Activated B cell treated with CpG ODN at 0.5 μM for 24 hours (primary cell): ENCODE measurements at places on chromosomes 5 and 9. TPM values are rescaled to one million over a fixed set of nuclear protein-coding genes. Genes with fewer than 3 reads are reported as not detected.

GRCh38 chr5:10149911-10150310 is 99.8 kb downstream of the ATPSCKMT start:
- DNase-seq: no peak

DNA sequence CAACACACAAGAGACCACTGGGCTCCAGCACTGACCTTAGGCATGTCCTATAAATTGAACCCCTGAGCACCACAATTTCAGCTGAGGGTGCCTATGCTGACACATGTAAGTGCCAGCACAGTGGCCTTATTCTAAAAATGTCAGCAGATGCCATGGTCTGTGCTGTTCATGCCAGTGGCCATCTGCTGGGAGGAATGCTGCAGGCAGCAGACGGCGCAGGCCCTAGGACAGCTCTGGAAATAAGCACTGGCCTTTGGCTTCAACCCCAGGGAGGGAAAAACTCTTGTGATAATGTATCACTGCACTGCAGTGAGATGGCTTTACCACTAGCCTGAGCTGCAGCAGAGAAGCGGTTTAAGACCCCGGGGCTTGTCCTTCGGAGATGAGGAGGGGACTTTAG is 98.5 kb downstream of the SYK start:
- DNase-seq: no peak

GRCh38 chr5:61586096-61587084 is 254.3 kb downstream of the ZSWIM6 start:
- no peak for DNase-seq

GRCh38 chr5:10548418-10549122 is 15.3 kb upstream of the ANKRD33B start:
- DNase-seq: no peak

DNA sequence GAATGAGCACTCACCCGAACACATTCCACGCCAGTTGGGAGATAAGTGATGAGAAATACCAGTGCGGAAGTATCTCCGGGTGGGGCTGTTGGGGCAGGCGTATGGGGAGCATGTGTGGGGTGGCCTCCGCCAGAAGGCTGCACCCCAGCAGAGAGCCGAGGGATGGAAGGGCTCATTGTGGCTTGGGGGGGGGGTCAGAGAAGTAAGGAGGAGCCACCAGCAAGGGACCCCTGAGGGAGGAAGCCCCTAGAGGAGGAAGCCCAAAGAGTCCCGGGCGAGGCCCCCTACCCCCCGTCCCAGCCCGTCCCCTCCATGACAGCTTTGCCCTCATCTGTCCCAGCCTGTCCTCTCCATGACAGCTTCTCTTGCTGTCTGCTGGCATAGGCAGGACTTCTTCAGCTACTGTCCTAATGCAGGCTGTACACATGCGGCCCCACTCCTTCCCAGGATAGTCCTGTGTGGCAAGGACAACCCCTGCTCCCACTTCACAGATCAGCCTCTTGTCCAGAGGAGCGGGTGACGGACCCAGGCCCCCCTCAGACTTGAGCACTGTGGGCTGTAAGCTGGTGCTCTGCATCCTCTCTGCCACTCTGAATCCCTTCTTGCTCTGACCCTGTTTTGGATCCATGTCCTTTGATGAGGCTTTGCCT is 239.6 kb downstream of the CACNA1B start:
- no peak for DNase-seq

- no peak for DNase-seq
These were observed 175.6 kb downstream of the SPATA31D1 start for GRCh38 chr9:82164159-82164558.

GRCh38 chr5:149700347-149700746 is 29.8 kb upstream of the PPARGC1B start:
- DNase-seq: no peak

DNA sequence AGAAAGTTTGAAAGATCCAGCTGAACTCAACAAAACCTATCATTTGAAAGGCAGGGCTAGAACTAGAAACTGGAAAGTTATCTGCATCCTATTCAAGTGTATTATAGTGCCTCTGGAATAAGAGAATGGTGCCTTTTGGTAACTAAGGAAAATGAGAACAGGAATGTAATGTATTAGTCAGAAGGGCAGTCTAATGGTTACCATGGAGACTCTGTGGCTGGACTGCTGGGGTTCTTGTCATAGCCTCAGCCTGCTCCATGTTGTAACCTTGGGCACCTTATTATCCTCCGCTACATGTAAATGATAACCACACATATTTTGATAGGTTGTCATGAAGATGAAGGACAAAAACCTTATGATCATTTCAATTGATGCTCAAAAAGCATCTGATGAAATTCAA is 24.6 kb upstream of the IFNB1 start:
- DNase-seq: no peak

Gene BARX1
- total RNA-seq: not detected in 2 replicates
